ENCODE measurements at places on chromosomes 12 and 14.

- no peak for ATAC-seq
These were observed 26.1 kb downstream of the FGD6 start for GRCh38 chr12:95191060-95191696.

DNA sequence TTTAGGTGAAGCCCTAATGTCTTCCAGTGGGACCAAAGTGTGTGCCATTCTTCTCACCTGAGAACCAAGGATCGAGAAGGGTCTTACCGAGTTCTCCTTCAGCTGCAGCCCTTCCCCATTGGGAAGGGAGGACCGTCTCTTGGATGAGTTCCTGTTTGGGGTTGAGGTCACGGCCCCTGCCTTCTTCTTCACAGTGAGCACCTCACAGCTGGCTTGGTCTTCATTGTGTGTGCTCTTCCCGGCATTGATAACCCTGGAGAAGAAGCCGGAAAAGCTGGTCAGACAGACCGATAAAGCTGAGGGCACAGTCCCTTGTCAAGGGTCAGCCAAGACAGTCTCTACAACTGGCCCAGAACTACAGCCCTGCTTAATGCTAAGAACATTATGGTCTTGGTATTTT is 102.9 kb downstream of the PPM1H start:
- no peak for ATAC-seq

DNA sequence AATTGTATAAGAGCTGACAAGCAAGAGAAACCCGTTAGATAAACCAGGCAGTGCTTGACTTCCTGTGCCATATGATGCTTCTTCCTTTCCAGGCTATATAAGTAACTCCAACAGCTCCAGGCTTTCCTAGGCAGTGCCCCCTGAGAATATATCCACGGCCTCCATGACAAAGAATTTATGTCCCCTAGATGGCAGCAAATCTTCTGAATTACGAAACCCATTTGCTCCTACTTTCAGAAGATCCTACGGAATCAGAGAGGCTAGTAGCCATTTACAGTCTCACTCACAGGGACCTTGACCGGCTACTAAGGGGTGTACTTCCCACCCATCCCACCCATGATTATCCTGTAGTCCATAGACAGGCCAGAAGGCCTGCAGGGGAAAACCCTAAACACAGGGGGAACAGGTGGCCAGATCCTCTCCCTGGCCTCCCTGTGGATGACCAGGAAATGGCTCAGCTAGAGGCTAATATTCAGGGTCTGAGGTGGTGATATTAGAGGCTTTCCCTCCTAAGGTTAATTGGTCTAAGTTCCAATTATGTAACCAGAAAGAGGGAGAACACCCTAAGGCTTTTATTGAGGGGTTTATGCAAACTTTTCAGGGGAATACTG is 77.2 kb upstream of the DCD start:
- no peak for ATAC-seq

GRCh38 chr14:73784181-73784987 is 67.2 kb upstream of the PTGR2 start:
- ATAC-seq, result no peak

DNA sequence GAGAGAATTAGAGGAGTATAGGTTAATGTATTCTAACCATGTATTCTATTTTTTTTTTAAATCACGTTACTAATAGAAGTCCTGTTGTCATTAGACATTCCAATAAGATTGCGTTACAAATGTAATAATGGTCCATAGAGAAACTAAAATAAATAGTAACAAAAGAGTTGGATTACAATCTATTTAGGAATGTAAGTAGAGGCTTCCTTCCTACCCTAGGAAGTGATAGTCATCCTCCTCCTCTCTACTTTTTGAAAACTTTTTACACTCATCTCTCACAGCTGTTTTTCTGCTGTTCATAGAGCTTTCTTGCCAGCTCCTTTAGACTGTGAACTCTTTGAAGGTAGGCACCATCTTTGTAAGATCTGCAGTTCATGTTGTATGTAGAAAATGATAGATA is 23.6 kb downstream of the TRHDE start:
- ATAC-seq, result no peak

DNA sequence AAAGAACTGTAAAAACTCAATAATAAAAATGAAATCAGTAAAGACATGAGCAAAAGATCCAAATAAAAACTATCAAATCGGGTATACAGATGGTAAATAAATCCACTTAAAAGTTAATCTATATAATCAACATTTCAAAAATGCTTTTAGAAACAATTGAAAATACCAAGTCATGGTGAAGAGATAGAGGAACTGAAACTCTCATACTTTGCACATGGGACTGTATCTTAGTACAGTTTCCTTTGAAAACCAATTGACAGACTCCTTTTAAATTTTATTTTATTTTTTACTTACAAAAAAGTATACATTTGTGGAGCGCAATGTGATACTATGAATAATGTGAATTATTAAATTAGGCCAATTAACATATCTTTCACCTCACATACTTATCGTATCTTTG is 98.6 kb upstream of the FAR2 start:
- no peak for ATAC-seq

GRCh38 chr14:91834571-91834970 is 32.8 kb downstream of the TC2N start:
- no peak for ATAC-seq

DNA sequence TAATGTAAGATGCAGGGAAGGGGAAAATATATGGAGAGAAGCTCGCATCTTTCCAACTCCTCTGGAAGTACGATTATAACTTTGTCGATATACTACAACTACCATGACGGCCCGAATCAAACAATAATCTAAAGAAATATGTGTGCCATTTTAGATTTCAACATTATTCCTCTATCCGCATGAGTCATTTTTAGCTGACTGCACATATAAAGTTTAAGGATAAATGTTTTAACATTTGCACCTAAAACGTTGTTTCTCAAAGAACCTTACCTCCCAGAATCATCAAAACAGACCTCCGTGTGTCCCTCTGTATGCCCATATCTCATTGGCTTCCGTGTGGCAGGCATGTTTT is 482 bp downstream of the WDHD1 start:
- no peak for ATAC-seq

DNA sequence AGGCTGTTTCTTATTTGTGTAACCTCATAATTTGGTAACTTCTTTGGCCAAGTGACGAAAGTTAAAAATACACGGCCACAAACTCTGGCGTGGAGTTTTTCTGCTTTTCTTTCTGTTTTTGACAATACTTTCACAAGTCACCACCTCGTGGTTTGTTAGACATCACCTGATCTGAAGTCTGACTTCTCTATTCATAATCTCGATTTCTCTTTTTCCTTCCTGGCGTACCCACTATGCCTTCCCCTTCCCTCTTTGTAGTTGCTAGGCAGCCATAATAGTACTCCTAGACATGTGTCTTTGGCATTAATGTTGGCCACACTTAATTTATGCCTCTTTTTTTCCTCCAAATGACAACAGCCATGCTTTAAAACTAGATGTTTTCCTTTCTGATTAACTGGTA is 97.6 kb downstream of the POLR3B start:
- peak; percentile 56 for ATAC-seq

DNA sequence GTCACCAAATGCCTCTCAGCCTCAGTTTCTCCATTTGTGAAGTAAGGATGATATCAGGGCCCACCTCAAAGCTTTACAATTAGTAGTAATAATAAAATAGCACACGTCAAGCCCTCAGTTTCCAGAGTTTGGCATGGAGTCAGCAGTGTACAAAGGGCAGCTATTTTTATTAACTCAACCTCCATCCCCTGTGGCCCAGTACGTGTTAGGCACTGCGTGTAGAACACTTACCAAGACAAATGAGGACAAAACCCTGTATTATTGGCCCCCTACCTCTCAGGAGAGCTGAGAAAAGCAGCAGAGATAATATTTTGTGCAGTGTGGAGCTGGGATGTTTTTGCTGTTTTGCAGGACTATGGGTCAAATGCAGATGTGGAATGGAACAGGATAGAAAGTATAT is 280.8 kb downstream of the C12orf75 start:
- ATAC-seq, result no peak

GRCh38 chr12:54173066-54173726 is 15.6 kb downstream of the SMUG1 start:
- ATAC-seq, result no peak

DNA sequence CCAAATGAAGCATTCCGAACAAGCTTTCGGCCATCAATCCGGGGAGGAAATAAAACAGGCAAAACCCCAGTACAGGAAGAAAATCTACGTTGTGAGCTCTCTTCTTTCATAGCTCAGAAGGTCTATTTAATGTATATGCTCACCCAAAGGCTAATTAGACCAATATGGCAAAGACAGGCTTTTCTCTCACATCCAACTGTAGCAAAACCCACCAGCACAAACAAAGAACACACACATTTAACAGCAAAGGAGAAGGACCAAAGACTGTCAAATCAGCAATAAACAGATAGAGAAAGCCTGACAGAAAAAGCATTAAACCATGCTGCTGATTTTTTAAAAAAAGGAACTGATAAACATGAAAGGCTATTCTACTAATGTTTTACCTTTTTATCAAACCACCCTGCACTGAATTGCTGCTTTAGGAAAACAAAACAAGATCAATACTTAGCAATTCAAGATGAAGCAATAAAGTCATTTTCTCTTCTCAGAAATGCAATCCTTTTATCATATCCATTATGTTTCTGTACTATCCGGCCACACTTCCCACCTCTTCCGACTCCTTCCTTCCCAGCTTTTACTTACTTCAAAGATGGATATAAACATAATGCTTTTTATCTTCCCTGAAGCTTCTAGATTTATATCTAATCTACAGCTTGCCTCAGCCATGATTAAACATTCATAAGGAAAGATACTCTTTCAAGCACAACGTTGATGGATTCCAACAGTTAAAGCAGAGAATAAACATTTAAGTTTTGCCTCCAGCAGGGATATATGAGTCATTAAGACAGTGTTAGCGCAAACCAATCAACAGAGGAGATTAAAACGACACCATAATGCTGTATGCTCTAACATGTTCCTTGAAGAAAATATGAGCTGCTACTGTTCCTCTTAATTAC is 74.6 kb upstream of the BBS10 start:
- no peak for ATAC-seq

DNA sequence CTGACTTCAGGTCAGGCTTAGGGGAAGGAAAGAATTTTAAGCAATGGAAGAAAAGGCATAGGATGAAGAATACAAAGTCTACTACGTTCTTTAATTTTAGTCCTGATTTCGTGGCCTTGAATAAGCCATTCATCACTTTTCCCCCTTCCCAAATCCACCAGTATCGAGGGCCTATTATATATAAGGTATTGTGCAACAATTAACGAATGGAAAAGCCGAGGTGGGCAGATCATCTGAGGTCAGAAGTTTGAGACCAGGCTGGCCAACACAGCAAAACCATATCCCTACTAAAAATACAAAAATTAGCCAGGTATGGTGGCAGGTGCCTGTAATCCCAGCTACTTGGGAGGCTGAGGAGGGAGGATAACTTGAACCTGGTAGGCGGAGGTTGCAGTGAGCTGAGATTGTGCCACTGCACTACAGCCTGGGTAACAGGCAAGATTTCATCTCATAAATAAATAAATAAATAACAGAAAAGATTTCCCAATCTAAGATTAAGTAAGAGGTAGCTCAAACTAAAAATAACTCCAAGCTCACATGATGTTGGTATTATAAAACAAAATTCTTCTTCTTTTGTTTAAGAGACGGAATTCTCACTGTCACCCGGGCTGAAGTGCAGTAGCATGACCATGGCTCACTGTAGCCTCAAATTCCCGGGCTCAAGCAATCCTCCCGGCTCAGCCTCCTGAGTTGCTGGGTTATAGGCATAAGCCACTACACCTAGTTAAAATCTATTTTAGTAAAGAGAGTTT is 58.3 kb upstream of the NR2C1 start:
- ATAC-seq, result no peak

GRCh38 chr14:25095736-25096437 is 45.9 kb upstream of the STXBP6 start:
- no peak for ATAC-seq

DNA sequence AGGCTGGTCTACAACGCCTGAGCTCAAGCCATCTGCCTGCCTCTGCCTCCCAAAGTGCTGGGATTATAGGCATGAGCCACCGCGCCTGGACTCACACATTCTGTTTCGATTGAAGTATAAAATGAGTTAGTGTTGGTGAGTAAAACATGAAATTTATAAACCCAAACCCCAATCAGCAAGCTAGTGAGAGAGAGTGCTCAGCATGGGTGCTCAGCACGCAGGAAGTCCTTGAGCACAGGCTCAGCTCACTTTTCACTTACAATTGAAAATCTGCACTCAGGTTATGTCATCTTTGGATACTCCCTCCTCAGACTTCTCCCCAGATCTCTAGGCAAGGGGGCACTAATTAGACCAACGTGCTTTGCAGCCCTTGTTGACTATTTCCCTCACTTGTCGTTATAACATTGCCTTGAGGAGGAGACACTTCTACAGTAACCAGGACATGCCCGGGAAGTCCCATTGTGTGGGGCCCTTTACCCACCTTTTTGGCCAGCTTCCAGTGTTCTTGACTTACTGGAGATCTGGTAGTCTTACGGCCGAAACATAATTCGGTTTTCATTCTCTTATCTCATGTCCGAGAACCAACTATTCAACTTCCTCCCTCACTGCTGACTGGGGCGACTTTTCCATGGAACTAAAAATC is 68.5 kb upstream of the AMN1 start:
- no peak for ATAC-seq

DNA sequence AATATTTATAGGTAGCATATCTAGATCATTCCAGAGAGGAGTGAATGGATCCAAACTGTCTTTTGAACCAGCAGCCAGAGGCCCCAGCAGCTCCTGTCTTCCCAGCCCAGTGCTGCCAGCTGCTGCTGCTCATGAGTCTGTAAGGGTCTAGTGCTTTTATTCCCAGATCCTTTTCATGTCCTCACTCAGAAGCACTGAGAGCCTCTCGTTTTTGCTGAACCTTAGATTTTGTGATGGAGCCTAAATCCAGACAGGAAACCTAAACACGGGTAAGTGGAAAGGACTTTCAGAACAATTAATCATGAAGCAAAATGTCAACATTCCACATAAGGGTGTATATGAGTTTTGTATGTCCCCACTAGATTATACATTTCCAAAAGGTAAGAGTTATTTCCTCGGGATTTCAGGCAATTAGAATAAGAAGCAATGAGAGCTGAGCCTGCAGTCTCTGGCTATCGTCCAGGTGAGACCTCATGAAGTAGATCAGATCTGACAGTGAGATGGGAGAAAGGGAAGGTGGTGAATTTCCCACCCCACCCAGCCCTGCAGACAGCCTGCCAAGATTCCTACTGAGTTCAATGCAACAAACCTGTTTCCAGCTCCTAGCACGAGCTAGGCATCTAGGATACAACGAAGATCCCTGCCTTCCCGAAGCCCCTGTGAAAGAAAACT is 84.4 kb downstream of the NINJ2 start:
- ATAC-seq, result no peak

DNA sequence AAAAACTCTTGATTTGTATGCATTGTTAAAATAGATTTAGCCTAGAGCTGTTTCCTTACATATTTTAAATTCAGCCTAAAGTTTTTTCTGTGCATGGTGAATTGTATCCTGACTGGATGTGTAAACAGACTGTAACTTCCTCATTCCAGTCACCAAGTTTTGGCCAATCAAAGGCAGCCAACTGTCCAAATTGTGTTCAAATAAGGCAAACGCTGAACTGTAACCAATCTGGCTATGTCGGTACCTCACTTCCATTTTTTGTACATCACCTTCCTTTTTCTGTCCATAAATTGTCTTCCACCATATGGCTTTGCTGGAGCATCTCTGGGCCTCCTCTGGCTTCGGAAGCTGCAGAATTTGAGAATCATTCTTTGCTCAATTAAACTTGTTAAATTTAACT is 1921.9 kb upstream of the SEL1L start:
- ATAC-seq, result no peak

Data from stimulated activated memory B cell treated with anti-CD40 and anti-IgM and Interleukin-4, amounts not matched to agents 10 μg/mL and 1 μg/mL and 100 μg/mL, for 72 hours (primary cell).